ENCODE measurements at places on chromosomes 12 and 14.

DNA sequence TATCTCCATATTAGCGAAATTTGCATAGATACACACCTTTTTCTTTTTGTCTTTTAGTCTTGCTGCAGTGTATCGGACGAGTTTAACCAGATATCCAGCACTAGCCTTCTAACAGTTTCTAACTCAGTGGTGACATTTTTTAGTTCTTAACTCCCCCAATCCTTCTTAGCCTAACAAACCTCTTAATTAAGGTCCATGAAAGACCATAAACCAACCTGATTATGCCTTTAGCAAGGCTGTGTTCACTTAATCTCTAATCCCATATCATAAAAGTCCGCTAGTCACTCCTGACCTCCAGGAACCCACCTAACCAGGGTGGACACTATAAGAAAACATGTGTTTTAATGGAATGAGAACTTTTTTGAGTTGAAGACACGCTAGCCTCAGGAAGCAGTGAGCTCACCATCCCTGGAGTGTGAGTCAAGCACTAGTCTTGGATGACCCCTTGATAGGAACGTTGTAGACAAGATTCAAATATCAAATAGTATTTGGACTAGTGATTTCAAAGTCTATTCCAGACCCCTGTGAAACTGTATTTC is 9.5 kb downstream of the CDKN1B start:
- DNase-seq: peak; percentile 26

DNA sequence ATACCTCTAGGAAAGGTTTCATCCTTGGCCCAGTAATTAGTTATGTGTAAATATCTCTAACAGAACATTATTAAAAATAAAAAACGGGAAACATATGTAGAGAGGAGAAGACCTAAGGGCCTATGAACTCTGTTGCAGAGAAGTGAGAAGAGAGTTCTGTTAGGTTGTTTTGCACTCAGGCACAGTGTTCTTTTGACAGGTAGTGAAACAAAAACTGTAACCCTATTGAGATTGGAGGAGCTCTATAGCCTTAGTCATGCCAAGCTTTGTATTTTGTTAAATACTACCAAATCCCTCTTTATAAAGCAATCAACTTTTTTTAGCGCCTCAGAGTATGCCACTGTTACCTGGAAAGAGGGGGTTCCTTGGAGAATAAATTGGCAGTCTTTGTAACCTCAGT is 77.6 kb downstream of the CNTN1 start:
- DNase-seq: no peak

DNA sequence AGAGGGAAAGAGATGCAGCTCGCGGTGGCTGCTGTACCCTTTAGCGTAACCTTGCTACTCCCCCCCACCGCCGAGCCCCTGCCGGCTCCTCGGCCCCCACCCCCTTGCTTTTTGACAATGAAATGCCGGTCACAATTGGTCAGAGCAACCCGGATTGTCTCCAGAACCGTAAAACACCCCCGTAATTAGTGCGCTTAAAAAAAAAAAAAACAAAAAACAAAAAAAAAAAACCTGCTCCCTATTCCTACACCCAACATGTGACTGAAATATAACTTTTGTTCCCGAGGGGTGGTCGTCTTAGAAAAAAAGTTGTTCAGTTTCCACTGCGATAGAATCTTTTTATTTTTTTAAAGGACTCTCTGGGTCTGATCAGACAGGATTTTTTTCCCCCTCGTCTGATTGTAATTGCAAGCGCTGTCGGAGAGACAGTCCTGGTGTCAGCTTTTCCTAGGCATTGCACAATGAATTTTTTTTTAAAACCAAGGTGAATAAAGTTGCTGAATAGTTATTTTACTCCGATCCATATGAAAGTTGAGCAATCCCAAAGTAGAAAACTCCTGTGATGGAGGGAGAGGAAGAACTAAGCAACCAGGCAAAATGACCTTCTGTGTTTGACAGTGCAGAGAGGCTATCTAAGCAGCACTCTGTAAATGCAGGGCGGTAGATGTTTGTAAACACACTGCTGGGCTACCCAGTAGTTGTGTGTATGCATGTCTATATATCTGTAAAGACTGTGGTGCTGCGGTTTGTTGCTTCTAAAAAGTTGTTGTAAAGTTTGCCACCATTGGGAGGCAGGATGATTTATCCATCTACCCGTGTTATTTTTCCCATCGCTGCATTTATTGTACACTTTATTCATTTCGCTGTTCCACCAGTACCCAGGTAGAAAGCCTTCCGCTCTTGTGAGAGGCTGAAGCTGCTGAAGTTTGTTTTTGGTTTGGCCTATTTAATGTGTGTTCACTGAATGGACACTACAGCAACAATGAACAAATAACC is 1.1 kb downstream of the ETV6 start:
- peak; percentile 56 for DNase-seq

DNA sequence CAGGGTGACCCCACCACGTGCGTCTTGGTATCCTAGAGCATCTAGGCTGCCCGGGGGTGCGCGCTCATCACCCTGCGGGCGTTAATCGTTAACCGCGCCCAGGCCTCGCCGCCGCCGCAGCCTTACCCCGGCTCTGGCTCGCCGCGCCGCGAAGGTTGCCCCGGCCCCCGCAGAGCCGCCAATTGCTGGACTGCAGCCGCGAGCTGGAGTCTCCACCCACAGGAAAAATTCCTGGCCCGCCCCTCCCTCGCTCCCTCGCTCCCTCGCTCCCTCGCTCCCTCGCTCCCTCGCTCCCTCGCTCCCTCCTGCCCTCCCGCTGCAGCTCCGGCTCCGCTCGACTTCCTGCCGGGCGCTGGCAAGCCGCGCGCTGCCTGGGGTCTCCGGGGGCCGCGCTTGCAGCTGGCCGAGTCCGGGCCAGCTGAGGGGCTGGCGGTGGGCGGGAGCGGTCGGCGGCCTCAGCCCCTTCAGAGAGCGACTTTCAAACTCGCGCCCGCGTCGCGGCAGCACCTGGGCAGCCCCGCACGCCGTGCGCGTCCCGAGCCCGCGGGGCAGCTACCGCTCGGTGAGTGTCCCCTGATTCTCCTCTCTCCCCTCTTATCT is at the start of gene PLEKHG3:
PLEKHG3 (plus strand) TSS at position 282 of the 600 bp plus-strand sequence. CDS start 23,208 bp downstream, outside the sequence.
- DNase-seq: peak; percentile 91

DNA sequence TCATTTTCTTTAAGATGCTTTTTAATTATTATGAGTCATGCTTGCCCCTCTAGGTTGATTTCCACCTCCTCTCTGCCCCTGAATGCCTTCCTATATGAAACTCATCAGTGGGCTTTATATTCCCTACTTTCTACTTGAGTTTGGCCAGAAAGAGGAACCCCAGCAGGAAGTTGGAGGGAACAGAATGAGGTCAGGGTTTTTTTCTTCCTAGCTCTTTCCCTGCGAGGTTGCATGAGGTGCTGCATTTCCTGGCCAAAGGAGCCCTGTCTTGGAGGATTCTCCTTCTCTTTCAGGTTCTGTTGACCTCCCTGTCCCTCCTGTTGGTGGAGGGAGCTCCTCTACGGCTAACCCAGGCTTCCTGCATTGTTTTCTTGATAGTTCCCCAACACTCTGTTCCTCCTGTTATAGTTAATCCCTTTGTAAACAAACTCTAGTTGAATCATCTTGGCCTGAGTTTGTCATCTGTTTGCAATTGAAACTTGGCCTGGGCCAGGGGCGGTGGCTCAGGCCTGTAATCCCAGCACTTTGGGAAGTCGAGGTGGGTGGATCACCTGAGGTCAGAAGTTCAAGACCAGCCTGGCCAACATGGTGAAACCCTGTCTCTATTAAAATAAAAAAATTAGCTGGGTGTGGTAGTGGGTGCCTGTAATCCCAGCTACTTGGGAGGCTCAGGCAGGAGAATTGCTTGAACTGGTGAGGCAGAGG is 15.3 kb upstream of the SPIC start:
- no peak for DNase-seq

- peak; percentile 80 for DNase-seq
These were observed 702 bp downstream of the FAM222A start for GRCh38 chr12:109714141-109714912.

GRCh38 chr12:3453990-3454680 is 36.9 kb upstream of the PRMT8 start:
- DNase-seq: no peak

- peak; percentile 86 for DNase-seq
These were observed 4.6 kb downstream of the CCDC197 start for GRCh38 chr14:94001501-94002396.

All from SK-N-SH (cell line).